ENCODE measurements at places on chromosomes 16 and 17.

DNA sequence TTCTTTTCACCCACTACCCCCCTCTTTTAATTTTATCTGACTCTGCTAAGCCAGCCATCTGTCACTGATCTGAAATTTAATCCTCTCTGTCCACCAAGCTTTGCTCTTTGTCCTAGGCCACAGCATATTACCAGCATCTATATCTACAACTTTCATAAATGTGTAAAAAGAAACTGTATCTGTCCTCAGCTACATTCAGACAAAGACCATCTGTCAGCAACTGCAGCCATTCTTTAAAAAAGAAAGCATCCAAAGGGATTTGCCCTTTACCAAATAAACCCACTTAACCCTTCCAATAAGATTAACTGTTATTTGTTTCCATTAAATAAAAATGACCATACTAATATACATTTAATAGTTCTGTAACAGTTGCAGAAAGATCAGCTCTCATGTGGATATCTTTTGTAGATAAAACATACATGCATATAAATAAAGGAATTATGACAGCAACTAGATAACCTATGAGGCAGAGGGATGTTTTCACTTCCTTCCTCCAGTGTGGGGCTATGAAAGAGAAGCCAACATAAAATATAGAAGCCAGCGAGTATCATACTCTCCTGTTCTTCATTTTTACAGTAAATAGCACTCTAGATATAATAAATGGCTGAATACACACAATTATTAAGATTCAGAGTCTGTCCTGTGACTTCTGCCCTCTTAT is 602.5 kb upstream of the SALL1 start:
- no peak for DNase-seq

DNA sequence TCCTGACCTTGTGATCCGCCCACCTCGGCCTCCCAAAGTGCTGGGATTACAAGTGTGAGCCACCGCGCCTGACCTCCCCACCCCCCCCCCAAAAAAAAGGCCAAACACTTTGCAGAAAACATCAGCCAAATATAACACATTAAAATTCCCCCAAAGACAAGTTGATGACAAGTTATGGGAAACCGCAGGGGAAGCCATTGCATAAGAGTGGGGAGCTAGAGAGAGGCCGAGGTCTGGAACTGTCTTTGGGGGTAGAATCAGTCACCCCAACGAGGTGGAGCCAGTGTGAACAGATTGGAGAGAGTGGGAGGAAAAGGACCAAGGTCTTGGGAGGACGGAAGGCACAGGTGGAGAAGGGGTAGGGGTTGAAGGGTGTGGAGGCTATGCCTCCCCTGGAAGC is 2.8 kb downstream of the DRC3 start:
- no peak for DNase-seq

DNA sequence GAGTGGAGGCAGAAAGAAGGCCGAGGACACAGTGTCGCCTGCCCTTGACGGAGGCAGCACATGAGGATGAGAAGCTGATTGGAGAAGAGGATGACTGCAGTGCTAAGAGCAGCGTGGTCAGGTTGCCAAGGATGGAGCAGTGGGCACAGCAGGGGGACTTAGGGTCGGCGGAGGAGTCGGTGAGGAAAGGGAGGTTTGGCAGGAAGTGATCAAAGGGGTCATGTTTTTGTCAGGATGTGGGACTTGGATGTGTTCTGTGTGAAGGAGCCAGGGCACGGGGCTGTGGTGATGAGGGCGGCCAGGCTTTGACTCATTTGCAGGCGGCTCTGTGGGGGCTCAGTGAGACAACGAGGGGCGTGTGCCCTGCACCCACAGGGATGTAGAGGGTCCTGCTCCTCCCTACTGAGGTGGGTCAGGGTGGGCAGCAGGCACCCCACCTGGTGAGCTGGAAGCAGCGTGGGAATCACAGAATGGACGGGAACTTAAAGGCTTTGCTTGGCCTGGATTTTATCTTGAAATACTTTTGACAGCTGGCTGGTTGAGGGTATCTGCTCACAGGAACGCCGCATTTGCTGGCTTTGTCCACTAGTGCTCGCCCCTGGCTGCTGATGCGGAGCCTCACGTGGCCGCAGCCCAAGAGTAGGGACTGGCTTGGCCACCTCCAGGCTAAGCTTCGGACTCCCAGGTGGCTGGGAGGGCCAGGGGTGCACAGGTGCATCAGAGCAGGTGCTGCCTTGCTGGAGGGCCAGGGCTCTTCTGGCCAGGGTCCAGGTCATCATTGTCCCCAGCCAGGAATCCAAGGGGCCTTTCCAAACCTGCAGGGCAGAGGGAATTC is 6.0 kb downstream of the MPG start:
- DNase-seq, result no peak

- no peak for DNase-seq
Measured at GRCh38 chr16:21704733-21705132, 41.0 kb downstream of the OTOA start.

GRCh38 chr16:67162506-67163163 is 1.9 kb upstream of the HSF4 start:
- no peak for DNase-seq

DNA sequence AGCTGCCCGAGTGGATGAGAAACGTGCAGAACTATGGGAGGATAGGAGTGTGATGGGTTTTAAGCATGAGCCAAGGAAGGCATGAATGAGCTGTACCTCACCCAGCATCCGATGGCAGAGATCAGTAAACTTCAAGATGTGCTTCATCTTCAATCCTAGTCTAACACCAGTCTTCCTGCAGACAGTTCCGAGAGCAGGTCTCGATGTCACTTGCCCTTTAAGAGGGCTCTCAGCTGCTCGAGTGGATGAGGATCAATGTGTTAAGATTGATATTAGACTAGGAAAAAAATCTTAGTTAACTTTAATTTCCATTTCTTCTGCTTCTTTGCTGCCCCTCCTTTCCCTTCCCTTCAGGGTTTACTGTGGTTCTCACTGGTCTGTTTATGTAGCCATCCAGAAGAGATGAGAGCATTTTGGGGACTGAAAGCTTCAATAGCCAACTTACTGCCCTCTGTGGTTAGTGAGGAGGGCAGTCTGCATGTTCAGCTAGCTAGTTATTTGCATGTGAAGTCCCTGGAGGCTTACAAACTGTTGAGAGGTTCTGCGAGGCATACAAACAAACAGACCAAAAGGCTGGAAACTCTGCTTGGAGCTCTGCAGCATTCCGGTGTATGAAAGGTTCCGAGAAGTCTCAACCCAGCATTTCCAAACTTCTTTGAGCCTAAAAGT is 15.3 kb downstream of the KLHL36 start:
- DNase-seq, result no peak

DNA sequence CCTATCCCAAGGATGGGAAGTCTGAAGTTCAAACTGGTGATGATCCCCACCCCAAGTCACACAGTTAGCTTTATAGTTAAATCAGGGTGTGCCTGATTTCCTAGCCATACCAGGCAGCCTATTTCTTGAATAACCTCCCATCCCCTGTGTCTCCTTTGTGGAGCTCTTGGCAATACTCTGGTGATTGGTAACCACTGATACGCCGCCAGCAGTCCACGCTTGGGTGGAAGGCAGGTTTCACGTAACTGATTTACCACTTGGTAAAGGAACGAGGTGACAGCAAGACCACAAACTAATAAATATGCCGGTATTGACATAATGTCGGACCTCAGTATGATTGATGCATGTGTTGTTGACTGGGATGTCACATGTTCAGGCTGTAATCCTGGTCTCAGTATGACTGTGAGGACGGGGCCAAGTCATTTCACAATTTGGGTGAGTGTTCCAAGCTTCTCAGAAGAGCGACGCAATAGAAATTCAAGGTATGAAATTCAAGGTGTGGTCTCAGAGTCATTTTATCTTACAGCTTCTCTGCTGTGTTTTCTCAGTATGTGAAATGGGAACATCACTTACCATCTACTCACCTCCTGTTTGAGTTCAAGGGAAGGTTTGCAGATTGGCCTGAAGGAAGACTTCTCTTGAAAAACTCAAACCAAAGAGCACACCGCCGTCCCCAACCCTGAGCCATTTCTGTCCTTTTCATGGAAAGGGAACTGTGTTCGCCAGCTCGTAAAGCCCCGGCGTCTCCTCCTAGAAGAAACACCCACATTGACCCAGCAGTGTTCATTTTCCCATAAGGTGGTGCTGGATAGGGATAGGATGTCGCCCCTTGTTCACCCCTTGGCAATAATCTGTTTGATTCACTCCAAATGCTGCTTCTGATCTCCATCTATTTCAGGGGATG is 678.9 kb downstream of the WWOX start:
- DNase-seq, result no peak

GRCh38 chr17:15918661-15919259 is 26.2 kb upstream of the ADORA2B start:
- DNase-seq, result no peak

DNA sequence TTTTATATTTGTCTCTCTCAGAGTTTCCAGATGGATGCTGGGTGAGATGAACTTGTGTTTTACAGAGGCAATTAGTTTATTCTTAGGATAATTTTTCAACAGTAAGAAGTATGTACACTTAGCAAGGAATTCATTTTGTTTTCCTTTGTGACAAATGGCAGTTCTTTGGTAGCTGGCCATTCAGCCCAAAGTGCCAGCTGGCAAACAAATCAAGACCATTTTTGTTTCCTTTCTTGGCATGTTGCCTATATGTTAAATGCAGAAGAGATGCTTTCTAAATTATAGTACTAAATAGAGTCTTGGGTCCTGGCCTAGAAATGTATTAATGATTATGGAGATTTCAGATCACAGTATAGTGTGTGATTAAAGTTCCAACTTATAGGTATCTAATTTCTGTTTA is 337.1 kb downstream of the CNTNAP4 start:
- DNase-seq, result no peak

DNA sequence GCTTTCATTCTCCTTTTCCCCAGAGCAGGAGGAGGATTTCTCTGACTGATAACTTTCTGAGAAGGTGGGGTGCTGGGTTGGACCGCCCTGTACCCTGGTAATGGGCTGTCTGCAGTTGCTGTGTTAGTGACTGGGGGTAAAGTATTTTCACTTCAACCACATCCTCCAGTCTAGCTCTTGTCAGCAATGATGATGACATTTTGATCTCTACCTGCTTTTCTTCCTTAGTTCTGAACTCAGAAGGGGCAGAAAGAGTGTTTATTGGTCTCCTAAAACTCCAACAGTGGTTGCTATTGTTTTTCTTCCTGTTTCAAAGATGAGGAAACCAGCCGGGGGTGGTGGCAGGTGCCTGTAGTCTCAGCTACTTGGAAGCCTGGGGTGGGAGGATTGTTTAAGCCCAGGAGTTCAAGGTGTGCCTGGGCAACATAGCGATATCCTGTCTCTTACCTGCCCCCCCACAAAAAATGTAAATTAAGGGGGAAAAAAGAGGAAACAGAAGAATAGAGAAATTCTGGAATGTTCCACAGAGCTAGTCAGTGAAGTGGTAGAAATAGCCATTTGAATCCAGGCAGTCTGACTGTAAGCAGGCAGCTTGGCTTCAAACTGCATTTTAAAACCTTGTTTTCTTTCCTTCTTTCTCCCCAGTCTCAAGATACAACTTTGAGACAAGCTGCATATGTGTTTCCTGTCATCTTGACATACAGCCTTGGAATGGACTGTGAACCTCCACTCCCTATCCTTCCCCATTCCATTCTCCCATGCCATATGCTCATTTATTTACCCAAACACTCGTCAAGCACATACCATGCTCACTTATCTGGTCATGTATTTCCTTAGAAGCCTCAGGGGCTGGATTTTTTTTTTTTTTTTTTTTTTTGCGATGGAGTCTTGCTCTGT is 3.3 kb upstream of the N4BP1 start:
- DNase-seq, result no peak

- no peak for DNase-seq
Measured at GRCh38 chr17:78923660-78924453, 1.3 kb downstream of the TIMP2 start.

- DNase-seq, result no peak
Measured at GRCh38 chr17:29726715-29727252, 104.1 kb upstream of the CORO6 start.

DNA sequence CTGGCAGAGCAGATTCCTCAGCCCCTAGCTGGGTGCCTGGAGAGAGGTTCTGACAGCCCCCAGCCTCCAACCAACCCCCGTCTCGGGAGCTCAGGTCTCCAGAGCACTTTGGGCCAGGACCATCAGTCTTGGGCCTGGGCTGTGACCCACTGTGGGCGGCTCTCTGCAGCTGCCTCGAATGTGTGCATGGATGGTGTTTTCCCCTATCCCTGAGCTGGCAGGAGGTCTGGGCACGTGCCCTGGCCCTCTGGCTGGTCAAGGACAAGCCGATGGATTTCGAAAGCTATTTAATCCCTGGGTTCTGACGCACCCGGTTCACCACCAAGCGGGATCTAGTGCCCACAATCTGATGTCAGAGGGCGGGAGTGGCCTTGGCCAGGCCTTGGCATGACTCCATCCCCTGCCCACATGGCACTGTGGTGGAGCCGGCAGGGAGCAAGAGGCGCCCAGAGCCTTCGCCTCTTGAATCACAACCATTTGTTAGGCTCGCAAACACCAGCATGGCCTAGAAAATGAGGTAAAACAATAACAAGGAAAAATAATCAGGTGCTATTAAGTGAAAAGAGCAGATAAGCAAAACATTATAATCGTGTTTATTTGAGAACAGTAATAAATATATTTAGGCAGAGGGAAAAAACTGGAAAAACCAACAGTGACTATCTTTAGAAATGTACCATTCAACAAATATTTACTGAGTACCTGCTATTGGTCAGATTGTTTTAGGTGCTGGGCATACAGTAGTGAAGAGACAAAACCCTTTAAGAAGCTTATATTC is 69.3 kb upstream of the TOB1 start:
- no peak for DNase-seq

DNA sequence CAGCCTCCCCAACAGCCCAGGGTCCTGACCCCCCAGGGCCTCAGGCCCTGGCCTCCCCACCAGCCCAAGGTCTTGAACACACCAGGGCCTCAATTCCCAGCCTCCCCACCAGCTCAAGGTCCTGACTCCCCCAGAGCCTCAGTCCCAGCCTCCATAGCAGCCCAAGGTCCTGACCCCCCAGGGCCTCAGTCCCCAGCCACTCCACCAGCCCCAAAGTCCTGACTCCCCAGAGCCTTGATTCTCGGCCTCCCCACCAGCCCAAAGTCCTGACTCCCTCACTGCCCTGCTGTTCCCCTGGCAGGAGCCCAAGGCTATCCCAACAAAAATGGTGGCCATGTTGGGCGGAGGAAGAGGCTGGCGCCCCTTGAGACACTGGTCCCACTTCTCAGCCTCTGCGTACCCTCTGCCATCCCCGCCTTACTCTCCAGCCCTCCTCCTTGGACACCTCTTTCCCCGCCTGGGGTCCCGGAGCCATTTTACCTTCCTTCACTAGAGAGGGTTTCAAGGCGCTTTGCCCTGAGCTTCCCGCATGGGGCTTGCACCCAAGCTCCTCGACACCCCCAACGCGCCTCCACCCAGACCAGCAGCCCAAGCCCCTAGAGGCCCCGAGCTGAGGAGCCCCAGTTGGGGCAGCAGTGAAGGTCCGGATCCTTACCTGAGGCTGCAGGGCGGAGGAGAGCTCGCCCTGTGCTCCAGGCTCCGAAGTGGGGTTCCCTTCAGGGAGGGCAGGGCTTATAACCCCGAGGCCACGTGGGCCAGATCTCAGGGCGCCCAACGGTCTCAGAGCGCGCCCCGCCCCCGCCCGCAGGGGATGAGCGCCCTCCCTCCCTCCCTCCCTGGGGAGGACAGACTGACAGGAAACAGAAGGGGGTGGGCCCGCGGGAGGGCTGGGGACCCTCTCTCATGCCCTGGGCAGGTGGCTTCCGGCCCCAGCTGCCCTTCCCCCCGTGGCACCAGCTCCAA is 3.5 kb upstream of the TSPOAP1 start:
- no peak for DNase-seq

Measured in NT2/D1 (cell line).